ENCODE measurements at places on chromosomes 7 and 10.

DNA sequence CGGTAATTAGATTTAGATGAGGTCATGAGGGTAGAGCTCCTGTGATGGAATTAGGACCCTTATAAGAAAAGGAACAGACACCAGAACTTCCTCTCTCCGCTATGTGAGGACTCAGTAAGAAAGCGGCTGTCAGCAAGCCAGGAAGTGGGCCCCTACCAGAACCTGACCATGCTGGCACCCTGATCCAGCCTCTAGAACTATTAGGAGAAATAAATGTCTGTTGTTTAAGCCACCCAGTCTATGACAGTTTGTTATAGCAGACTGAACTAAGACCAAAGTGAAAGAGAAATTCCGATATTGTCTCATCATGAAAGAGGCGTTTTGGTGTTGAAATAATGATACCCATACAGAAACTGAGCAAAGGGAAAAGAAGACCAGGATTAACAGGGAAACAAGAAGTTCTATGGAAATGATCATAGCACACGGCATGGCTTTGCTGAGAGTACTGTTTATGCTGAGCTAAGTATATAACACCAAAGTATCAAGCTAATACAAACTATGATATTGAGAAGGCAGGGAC lies 9.2 kb downstream of the CLEC2L start:
- peak; percentile 78 for DNase-seq

GRCh38 chr7:129748356-129749109 lies 137.0 kb downstream of the NRF1 start:
- no peak for DNase-seq

DNA sequence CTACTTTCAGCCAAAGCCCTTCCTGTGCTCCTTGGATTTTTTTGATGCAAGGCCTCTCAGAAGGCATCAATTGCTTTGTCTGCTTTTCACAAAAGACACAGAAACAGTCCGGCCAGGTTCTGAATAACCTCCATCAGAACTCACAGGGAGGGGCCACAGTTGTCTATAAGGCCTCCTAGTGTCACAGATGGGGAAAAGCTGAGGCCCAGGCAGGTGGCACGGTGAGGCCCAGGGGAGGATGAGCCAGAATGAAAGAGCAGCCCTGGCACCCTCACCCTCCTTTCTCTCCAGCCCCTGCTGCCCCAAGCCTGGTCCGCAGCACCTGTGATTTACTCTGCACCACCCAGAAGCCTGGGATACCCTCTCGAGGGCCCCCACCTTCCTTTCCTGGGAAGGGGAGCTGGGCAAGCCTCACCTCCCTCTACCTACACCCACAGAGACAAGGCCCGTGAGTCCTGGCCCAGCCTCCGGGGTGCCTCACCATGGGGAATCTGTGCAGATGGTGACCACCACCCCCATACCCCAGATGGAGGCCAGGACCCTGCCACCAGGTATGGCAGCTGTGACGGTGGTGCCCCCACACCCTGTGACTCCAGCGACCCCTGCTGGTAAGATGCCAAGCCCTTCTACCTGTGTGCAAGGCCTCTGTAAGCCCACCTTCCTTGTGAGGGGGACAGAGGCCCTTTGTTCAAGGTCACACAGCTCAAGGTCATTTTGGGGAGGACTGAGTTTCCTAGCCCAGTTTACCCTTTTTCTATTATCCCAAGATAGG lies 26.2 kb upstream of the ZNF467 start:
- peak; percentile 32 for DNase-seq

GRCh38 chr7:105742787-105743186 lies 133.6 kb downstream of the ATXN7L1 start:
- peak; percentile 30 for DNase-seq

DNA sequence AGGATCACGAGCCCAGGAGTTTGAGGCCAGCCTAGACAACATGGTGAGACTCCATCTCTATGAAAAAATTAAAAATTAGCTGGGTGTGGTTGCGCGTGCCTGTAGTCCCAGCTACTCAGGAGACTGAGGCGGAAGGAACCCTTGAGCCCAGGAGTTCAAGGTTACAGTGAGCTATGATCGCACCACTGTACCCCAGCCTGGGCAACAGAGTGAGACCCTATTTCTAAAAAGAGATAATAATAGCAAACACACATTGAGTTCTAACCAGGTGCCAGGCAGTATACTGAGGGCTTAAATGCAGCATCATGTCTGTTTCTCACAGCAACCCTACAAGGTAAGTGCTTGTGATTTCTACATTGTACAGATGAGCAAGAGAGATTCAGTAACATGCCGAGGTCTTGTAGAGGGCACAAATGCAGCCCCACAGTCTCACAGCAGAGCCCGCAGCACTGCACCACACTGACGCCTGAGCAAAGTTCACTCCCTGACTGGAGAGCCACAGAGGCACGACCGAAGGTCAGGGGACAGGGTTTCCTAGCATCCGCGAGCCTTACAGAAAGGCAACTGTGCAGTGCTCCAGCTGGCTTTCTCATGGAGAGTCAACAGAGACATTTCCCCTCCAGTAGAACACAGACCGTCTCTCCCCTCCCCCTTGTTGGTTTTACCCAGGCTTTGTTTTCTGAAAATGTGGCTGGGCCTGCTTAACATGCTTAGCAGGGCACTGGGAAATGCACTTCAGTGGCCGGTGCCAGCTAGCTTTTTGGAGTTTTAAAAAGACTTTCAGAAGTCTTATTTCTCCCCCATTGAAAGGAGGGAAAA lies 36.5 kb downstream of the PDSS1 start:
- no peak for DNase-seq

- DNase-seq, result no peak
These were observed 162.4 kb downstream of the COBL start for GRCh38 chr7:51154201-51154600.

DNA sequence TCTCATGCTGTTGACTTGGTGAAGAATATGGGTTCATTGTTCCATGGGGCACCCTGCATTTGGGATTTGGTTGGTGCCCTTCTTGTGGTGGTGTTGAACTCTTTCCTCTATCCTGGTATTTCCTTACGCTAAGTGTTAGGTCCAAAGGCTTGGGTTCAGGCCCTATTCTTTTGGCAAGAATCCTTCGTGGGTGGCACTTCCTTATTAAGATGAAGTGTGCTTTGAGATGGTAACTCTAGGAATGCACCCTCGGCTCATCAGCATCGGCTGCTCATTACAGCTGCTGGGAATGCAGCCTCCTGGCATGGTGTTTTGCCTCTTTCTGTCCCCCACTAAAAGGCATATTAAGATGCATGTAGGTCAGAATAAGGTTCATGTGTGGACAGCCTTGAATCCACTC lies 380.7 kb downstream of the RPS24 start:
- no peak for DNase-seq

- no peak for DNase-seq
These were observed at the start of gene VWA2 for GRCh38 chr10:114239117-114239993. TSS of gene VWA2 (plus strand) at chr10:114239254. CDS start at chr10:114248714, 9,460 bp downstream.

DNA sequence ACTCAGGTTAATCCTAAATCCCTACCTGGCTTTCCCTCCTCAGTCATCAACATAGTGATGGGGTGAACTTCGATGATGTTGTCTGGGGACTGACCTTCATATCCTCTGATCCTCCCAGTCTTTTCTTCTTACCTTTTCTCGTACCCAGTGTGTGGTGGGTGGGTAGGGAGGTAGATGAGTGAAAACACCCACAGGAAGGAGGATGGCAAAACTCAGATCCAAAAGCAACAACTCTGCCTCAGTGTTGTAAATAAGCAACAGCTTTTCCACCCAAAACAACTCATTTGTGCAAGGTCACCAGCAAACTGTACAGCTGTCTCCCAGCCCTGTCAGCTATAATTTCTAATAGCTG lies 38.6 kb downstream of the VOPP1 start:
- DNase-seq, result no peak

DNA sequence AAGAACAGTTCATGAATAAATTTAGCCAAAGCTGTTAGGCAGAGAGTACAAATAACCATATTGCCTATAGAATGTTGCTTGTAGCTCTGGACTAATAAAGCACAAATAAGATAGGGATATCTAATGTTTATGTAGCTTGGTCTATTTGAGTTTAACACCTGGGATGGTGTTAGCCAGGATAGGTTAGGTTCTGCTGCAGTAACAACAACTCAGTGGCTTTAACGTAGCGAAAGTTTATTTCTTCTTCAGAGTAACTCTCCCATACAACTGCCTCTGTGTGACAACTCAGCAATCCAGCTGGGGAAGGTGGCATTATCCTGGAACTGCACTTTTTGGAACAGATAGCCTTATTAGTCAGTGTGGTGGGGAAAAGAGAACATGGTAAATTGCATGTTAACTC lies 52.2 kb upstream of the STEAP4 start:
- DNase-seq, result no peak

DNA sequence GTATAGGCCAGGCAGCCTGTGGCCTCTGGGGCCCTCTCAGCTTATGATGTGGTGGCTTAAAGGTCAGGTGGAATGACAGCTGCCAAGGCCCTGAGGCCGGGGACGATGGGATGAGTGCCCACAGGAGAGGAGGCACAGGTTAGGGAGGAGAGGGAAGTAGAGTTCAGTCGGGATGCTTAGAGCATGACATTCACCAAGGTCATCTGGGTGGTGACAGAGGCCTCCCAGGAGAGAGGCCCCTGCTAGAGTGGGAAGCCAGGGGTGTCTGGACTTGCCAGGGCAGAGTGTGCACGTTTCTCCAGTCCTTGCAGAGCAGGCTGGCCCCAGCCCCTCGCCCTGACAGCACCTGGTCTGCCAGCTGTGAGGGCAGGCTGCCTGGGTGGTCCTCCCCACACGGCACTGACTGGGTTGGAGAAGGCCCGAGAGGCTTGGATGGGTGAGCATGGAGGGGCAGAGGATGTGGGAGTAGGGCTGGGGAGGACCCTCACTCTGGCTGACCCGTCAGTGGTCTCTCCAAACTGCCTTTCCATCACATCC lies 1.5 kb downstream of the CALHM1 start:
- DNase-seq, result no peak

GRCh38 chr7:55545496-55545895 lies 26.8 kb downstream of the VOPP1 start:
- DNase-seq, result no peak

DNA sequence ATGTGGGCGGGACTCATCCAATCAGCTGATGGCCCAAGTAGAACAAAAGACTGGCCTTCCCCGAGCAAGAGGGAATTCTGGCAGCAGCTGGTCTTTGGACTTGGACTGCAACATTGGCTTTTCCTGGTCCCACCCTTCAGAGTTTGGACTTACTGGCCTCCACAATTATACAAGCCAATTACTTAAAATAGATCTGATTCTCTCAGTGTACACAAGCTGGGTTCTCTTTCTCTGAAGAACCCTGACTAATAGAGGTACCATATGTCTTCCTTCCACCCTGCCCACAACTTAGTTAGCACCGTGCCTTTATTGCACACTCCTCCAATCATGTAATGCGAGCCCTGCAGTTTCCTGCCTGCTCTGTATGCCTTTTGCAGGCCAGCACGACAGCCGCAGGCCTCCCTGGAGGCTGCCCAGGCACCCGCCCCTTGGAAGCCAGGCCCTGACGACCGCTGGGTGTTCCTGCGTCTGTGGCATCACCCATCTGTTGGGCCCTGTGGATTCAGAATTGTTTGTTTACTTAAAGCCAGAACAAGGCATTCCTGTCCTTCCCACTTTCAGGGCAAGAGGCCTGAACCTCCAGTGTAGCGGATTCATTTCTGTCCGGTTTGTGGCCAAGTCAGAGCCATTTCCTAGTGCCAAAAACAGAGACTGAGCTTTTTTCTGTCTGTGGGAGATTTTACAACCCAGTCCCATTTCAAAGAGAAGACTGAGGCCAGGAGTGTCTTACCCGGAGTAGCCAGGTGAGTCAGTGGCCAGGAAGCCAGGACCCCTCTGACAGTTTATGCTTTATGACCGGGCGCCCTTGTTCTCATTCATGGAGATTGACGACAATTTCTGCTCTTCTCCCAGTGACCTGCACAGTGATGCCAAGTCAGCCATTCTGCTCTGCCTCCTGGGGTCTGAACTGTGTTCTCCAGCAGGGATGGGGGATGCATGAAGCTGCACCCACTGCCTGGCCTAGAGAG lies 968 bp upstream of the INMT start:
- no peak for DNase-seq

GRCh38 chr10:112383325-112383724 lies 9.4 kb downstream of the ACSL5 start:
- no peak for DNase-seq

DNA sequence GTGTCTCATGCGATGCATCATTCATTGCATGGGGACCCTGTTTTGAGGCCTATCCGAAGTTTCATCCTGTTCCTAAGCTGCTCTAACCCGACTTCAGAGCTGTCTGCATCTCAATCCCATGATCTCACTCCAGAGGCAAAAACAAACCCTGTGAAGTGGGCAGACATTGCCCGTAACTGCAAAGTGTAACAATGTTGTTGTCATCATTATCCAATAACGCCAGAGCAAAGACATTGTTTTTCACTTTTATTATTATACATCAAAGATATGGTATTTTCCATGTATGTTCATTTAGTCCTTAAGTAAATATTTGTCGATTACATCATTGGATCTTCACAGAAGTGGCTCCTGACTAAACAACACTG lies 246.7 kb downstream of the KLF6 start:
- DNase-seq, result no peak

DNA sequence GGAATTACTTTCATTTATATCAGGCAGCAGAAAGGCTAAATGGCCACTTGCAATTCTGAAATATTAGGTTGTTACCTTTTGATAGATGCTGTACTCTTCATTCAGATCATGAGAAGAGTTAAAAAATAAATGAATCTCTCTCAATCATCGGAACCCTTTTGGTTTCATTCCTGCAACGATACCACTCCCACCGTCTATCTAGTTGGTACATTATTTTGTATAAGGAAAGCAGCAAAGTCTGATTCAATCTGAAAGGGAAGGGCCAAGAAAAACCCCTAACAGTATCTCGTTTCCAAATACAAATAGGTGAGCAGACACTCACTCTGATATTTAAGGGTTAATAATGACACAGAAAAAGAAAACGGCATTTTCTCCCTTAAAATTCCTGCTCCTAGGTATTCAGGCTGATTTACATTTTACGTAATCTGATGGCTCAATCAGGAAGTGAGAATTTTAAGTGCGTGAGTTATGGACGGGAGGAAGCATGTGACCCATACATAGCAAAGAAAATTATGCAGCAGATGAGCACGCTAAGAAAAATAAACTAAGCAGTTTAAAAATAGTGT lies 209.4 kb upstream of the KLF14 start:
- DNase-seq, result peak; percentile 90

DNA sequence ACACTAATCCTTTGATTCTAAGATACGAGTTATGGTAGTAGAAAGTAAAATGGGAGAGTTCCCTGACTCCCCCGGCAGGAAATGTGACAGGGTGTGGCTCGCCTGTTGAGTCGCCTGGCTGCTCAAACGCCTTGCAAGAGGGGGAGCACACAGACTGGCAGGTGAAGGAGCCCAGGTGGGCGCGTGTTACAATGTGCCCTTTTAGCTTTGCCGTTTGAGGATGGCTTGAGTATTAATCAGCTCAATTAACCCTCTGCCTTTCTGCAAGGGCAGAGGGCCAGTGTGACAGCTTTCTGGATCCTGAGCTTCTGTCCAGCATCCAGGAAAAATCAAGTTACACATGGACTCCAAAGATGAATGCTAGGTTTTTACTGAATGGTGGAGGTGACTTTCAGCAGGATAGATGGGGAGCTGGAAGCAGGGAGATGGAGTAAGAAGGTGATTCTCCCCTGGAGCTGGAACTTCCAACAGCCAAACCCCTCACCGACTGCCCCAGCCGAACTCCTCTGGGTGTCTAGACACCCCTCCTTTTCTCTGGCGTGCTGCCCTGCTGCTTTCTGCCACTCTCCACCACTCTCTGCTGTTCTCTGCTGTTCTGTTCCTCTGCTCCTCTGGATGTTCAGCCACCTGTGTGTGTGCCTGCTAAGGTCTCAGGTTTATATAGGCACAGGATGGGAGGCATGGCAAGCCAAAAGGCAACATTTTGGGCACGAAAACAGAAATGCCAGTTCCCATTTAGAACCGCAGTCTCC lies 548.8 kb upstream of the KCND2 start:
- no peak for DNase-seq
